ENCODE measurements at places on chromosomes 2 and 18.

GRCh38 chr18:25190472-25190871 is 161.5 kb downstream of the ZNF521 start:
- DNase-seq = no peak

- peak; percentile 20 for DNase-seq
Measured at GRCh38 chr2:86372641-86373502, 35.4 kb upstream of the REEP1 start.

DNA sequence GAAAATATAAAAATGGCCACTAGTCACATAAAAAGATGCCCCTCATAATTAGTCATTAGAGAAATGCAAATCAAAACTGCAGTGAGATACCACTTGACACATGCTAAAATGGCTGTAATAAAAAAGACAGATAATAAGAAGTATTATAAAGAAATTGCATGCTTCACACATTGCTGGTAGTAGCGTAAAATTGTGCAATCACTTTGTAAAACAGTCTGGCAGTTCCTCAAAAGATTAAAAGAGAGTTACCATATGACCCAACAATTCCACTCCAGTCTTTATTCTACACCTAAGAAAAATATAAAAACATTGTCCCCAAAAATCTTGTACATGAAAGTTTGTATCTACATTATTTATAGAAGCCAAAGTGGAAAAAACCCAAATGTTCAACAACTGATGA is 170.6 kb upstream of the FIGN start:
- no peak for DNase-seq

DNA sequence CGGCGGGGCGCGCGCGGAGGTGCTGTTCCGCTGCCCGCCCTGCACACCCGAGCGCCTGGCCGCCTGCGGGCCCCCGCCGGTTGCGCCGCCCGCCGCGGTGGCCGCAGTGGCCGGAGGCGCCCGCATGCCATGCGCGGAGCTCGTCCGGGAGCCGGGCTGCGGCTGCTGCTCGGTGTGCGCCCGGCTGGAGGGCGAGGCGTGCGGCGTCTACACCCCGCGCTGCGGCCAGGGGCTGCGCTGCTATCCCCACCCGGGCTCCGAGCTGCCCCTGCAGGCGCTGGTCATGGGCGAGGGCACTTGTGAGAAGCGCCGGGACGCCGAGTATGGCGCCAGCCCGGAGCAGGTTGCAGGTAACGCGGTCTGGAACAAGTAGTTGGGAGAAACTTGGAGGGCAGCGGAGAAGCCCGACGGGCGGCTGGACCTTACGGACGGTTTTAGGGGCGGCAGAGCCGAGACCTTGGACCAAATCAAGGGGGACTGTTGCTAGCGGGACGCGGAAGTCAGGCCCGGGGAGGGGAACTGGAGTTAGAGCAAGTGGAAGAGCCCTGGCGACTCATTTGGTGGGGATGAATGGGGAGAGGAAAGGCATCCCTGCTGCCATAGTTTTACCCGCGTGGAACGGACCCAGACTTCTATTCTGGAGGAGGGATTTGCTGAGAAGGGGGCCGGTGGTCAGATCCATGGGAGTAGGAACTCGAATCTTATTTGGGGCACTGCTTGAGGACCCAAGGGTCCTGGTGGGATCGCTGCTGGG is 573 bp downstream of the IGFBP2 start:
- DNase-seq = peak; percentile 26

DNA sequence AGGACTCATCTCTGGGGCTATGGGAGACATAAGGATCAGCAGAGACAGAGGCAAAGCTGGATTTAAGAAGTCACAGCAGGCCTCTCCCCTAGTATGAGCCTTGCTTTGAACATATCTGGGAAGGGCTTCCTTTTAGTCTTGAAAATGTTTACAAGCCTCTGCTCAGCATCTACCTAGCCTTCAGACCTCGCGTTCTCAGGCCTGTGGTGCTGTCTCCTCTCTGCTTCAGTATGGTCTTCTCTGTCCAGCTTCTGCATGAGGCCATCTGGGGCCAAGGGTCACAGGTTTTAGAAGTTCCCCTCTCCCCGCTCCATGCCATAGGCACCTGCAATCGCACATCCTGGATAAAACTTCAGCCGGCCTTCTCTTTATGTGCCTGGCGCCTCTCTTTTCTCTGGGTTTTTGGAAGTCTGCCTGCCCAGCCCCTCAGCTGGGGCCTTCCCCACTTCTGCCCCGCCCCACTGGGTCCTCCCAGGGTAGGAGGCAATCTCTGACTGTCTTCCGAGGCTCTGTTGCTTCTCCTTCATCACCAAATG is 7.1 kb downstream of the ACTG2 start:
- DNase-seq = no peak

DNA sequence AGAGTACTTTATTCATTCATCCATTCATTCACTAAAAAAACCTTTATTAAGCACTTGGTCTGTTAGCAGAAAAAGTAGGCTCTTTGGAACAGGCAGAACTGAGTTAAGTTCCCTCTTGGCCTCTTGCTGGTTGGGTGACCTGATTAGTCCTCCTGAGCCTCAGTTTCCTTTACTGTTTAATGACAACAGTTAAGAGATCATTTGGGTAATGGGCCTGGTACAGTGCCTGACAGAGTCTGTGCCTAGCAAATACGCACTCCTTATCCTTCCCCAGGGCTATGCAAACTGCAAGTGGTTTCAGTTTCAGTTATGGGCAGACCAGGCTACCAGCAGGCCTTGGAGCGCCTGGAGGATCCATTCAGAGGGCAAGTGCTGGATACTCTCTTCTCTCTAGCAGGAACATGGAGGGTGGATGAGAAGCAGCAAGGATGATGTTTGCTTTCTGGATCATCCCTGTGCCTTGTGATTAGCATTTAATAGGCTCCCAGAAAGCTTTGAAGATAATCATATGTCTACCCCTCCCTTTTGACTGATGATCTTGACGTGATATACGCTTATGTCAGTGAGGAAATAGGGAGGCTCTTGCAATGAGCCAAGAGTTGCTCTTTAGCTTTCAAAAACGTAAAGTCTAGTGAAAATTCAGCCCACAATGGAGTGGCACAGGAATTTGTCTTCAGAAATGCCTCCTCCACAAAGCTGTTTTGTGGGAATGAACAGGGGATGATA is 12.4 kb upstream of the TAF1B start:
- DNase-seq = no peak

GRCh38 chr18:5639131-5639530 is 95.3 kb upstream of the EPB41L3 start:
- DNase-seq = no peak

DNA sequence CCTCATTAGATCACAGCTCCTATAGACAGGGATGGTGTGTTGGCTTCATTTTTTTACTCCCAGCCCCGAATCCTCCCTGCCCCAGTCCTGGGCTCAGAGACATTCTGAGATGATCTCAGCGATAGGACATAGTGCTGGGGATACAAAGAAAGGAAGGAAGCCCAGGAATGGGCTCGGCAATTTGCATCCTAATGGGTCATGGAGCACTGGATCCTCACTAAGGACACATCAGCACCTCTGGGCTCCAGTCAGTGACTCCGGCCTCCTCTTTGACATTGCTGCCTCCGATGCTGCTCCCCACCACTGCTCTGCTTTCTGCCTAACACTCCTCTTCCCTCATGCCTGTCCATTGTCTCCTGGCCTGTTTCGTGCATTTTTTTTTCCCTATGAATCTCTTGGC is 489.1 kb downstream of the STK39 start:
- DNase-seq = no peak

GRCh38 chr2:102304268-102304667 is 7.1 kb upstream of the IL1RL1 start:
- no peak for DNase-seq

All from NCI-H1105 treated with DMSO at 0.1 percent for 48 hours (cell line).